ENCODE measurements at places on chromosomes 4 and X.

DNA sequence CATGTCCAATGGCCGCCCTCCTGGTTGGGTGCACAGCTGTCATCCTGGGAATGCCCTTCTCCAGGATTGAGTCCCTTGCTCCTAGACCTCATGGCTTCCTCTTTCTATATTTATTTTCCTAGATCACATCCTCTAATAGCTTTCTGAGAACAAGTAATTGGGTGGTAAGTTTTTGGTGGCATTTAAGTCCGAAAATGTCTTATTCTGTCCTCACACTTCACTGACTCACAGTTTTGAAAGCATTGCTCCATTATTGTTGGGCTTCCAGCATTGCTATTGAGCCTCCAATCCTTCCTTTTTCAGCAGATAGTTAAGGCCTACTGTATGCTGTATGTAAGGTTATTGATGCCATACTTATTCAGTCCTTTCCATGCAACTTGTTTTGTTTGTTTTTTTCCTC lies 25.9 kb downstream of the PGM2 start:
- no peak for DNase-seq

- DNase-seq = no peak
Observed at GRCh38 chrX:8147226-8147625, 23.8 kb downstream of the VCX2 start.

- peak; percentile 77 for DNase-seq
Observed at GRCh38 chr4:74794382-74795010, at the start of gene BTC. Gene BTC (minus strand): TSS chr4:74794523. CDS start chr4:74794325, 198 bp downstream.

GRCh38 chrX:83845397-83845796 lies 15.5 kb upstream of the CYLC1 start:
- DNase-seq = peak; percentile 21

DNA sequence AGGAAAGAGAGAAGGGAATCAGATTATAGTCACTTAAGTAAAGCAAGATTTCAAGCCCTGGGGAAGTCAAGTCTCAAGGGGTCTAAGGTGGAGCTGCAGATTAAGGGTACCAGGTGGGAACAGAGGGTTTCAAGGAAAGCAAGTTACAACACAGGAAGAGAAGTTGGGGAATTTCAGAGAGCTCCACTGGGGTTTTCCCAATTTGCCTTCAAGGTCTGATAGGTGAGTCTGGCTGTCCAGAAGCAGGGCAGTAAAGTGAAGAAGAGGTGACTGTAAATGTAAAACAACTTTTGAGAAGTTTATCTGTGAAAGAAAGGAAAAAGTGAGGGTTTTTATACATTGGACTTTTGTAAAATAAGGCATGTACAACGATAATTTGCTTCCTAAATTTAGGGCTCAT lies 37.1 kb upstream of the TRPC3 start:
- DNase-seq = no peak

DNA sequence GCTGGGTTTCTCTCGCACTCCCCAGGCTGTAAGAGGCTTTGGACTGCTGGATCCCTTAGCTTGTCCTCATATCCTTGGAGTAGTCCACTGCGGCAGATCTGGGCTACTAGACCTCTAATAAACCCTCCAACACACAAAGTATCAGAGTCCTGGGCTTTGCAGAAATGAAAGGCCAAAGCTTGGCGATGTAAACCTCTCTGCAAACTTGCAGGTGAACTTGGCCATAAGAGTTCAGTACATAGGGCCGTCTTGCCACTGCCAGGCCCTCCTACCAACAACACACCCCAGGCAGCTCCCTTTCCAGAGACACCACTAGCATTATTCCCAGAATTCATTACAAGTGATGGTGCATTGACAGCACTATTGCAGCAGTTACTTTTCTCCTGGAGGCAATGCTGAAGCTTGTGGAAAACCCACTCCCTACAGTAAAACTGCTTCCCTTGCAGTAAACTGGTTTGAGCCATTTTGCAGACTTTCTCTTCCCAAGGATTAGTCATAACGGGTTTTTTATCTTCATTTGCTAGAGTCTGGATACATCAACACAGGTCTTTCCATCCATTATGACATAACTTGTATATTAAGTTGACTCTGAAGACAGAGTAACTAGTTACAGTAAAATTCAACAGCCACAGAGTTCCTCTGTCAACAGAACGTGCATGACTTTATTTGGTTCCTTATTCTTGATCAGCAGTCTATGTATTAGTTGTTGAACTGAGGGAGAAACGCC lies 2.4 kb downstream of the ANKRD50 start:
- no peak for DNase-seq

DNA sequence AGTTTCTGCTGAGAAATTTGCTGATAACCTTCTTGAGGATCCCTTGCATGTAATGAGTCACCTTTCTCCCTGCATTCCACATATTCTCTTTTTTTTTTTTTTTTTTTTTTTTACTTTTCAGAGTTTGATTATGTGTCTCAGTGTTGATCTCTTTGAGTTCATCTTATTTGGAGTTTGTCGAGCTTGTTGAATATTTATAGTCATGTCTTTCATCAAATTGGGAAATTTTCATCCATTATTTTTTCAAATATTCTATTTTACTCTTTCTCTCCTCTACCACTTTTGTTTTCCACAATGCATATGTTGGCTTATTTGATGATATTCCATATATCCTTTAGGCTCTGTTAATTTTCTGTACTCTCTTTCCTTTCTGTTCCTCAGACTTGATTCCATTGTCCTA lies 136.1 kb downstream of the MAD2L1 start:
- DNase-seq = no peak

- DNase-seq = no peak
Observed at GRCh38 chrX:153244767-153245166, 65.7 kb downstream of the MAGEA1 start.

DNA sequence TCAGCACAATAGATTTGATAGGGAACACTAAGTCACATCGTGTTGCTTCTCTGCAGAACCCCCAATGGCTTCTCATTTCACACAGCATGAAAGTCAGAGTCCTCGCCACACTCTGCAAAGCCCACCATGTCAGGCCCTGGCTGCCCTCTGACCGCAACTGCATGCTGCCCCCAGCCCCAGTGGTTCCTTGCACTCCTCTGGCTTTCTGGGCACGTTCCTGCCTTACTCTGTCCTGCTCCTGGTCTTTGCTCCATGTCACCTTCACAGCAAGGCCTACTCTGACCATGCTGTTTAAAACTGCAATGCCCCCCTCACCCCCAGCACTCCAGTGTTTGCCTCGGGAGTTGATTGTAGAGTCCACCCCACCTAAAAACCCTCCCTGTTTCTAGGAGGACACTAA lies 78.1 kb downstream of the EVC start:
- DNase-seq = no peak

- DNase-seq = no peak
Observed at GRCh38 chrX:41445171-41445570, 2.0 kb upstream of the NYX start.

DNA sequence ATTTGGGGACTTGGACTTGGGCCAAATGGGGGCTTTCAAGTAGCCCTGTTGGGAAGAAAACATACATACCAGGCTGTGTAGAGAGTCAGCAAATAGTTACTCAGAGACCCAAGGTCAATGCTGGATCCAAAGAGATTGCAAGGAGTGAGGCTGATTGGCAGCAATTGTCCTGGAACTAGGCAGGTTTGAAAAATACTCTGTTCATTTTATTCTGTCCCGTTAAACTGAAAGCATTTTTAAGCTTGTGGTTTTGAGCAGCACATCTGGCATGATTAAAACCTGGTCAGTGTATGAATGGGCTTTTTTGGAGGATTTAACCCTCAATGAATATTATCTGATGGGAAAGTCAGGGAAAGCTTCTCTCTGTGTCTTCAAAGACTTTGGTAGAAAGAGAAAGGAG lies 294.3 kb upstream of the BOD1L1 start:
- no peak for DNase-seq

- DNase-seq = no peak
Observed at GRCh38 chrX:54359408-54359807, 1.6 kb upstream of the WNK3 start.

DNA sequence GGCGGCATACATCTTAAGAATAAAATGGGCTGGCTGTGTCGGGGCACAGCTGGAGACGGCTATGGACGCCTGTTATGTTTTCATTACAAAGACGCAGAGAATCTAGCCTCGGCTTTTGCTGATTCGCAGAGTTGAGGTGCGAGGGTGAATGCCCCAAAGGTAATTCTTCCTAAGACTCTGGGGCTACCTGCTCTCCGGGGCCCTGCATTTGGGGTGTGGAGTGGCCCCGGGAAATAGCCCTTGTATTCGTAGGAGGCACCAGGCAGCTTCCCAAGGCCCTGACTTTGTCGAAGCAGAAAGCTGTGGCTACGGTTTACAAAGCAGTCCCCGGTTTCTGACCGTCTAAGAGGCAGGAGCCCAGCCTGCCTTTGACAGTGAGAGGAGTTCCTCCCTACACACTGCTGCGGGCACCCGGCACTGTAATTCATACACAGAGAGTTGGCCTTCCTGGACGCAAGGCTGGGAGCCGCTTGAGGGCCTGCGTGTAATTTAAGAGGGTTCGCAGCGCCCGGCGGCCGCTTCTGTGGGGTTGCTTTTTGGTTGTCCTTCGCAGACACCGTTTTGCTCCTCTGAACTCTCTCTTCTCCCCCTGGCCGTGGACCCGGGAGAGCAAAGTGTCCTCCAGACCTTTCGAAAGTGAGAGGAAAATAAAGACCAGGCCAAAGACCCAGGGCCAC lies 1.9 kb downstream of the SHOX start:
- no peak for DNase-seq

GRCh38 chr4:77833126-77833724 lies 14.1 kb upstream of the CNOT6L start:
- DNase-seq = no peak

DNA sequence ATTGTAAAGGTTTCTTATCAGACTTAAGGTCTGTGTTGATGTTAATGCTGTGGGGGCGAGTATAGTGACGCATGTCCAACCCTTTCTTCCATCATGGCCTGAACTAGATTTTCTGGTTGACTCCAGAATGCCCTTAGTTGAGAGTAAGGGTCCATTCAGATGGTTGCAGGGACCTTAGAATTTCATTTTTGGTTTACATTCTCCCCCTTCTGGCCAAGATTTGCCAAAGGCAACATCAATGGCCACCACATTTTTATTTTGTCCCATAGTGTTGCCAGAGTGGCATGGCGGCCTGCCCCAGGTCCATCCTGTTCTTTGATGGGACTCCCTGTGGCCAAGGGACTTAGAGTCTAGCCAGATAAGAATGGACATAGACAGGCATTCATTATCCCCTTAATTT lies 368.5 kb downstream of the GPM6A start:
- DNase-seq = no peak

- peak; percentile 52 for DNase-seq
Observed at GRCh38 chrX:42028109-42028508, 104.8 kb upstream of the CASK start.

DNA sequence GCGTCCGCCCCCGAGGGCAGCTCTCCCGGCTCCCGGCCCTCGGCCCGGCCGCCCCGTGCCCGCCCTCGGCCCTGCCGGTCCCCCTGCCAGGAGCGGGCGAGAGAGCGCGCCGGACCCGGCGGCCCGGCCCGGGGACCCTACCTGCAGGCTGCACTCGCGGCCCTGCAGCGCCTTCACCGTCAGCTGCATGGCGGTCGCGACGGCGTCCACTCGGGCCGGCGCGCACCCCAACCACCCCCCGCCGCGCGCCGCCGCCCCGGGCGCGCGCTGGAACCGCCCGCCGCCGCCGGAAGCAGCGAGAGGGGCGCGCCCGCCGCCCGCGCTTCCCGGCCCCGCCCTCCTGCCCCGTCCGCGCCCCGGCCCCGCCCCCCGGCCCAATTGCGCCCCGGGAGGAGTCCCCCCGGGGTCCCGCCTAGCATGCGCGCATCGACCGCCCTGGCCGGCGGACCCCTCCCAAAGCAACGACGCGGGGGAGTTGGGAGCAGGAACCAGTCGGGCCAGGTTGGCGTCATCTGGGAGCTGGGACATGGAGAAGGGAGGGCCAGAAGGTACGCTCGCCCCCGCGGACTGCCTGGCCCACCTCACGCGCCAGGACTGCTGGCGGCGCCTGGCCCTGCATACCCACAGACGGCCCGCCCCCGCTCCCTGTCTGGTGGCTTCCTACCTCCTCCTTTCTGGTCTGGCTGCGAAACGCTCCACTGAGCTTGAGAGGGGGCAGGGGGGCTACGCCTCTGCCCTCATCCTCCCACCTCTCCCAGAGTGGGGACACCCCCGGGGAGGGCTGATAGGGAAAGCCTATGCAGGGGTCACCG lies at the start of gene UBL4A:
Gene UBL4A, minus strand, starts transcription at position 220 of the 812 bp plus-strand sequence. Its CDS starts 31 bp downstream, at position 189.
- peak; percentile 74 for DNase-seq

DNA sequence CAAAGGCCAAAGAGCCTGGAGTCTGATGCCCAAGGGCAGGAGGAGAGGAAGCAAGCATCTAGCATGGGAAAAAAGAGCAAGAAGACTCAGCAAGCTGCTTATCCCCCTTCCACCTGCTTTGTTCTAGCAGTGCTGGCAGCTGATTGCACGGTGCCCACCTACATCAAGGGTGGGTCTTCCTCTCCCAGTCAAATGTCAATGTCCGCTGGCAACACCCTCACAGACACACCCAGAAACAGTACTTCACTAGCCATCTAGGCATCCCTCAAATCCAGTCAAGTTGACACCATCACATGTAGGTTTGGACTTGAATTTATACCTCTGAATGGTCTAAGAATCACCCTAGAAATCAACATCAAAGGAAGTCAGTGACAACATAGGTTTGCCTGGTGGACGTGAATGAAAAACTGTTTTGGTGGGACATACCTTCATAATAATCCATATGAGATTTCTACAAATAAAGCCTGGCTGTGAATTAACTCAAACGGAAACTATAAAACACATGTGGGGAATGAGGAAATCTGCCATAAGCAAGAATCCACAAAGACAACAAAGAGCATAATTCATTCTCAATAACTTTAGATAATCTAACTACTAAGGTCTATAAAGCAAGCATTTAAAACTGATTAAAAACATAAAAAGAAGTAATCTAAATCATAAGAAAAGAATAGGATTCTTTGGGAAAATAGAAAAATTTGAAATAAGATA lies 185.8 kb upstream of the JADE1 start:
- DNase-seq = no peak

DNA sequence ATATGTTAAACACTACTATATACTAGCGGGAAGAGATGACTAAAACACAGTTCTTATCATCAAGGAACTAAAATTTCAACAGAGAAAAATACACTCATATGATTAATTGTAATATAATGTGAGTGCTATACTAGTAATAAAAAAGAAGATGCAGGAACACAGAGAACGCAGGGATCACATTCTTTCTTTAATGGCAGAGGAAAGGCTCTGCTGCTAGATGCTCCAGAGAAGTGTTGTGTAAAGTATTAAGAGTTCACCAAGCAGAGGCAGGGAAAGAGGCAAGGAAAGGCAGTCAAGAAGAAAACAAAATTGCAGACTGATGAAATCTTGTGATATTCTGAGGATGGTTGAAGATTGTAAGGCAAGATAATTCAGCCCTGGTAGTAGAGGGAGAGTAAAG lies 394.7 kb downstream of the PDGFC start:
- DNase-seq = no peak

- DNase-seq = no peak
Observed at GRCh38 chr4:137819964-137820383, 287.7 kb upstream of the PCDH18 start.

GRCh38 chrX:63746278-63746677 lies 38.7 kb downstream of the ARHGEF9 start:
- no peak for DNase-seq
